Activated naive CD8-positive, alpha-beta T cell treated with anti-CD3 and anti-CD28 coated beads for 36 hours (primary cell): ENCODE measurements at places on chromosomes 4 and X.

DNA sequence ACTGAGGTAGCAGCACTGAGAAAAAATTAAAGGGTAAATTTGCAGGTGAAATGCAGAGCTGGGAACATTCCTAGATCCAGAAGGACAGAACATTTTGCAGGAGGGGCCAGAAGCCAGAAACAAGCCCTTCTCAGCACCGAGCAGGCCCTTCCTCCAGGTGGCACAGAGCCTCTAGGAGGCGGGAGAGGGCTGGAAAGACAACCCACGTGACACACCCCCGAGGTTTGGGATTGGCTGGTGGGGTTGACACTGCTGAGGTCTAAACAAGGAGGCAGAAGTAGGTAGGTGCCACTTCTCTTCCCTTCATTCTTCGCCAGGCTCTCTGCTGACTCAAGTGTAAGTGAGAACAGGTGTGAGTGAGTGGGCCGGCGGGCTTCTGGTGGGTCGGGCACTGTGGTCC is at the start of gene PAGE4:
TSS of gene PAGE4 (plus strand) at position 288 of the 400 bp plus-strand sequence. CDS start 1,126 bp downstream, outside the sequence.
- no peak for DNase-seq

DNA sequence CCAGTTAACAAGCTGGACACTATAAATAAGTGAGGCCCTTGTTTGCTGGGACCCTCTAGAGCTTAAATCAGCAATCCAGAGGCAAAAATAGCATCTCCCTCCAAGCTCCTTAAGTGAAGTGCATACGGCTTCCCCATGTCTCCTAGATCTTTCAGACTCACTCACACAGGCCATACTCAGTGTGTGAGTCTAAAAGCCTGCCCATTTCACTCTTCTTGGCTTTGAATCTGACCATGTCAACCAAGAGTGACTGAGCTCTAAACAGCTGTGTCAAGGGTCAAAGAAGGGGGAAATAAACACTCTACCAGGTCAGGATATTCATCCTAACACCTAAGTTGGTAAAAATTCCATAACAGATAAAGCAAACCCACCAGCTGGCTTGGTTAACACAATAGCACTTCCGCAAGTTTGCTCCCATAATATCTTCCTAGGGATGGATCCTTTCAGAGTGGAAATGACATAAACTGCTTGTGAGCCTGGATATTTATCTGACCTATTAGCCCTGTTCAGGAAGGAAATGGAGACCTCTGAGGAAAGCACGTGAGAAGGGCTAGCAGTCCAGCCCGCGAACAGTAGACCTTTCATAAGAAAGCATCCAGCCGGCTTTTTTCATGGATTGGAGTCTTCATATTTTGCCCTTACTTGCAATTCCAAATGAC is 65.6 kb downstream of the MID1 start:
- DNase-seq: no peak

GRCh38 chr4:129970801-129971200 is 874.8 kb downstream of the C4orf33 start:
- no peak for DNase-seq

DNA sequence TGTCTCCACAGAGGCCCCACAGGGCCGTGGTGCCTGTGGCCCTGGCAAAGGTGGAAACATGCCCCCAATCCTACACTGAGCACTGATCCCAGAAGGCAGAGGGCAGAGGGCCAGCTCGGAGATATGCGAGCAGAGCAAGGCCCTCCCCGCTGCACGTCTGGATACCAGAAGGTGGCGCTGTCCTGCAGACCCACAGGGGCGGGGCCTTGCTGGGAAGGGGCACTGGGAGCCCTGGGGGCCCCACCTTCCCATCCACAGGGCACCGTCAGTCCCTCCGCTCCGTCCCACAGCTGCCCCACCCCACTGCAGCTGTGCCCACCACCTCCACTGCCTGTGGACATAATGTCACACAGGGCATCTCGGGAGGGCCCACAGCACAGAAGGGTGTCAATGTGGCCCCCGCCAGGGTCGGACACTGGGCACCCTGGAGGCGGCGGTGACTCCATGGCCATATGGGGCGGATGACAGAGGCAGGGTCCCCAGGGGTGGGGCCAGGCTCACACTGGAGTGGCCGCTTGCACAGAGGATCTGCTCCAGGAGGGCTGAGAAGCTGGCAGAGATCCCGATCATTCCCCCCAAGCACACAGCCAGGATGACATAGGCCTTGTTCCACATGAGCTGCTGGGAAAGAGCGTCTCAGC is 4.8 kb downstream of the SLC49A3 start:
- DNase-seq: peak; percentile 49

DNA sequence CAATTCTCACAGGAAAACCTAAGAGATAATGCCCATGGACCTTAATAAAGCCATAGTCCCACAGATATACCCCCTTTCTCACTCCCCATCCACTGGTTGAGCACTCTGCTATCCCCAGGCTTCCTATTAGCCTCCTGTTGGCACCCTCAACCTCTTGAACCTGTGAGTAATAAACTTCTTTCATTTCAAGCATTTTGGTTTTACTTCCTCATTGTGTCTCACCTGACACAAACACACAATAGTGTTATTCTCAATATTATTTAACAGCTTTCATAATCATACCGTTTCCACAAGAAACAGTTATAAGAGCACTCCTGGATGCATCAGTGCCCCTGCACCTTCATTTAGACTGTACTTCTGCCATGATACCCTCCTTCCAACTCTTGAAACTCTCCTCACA is 56.8 kb downstream of the TRPC5 start:
- DNase-seq: no peak

GRCh38 chr4:63757929-63758328 is 651.3 kb downstream of the TECRL start:
- no peak for DNase-seq
